Left lobe of liver (tissue), 2 donors: ENCODE measurements at places on chromosomes 5 and 9. TPM values are rescaled to one million over a fixed set of nuclear protein-coding genes. Genes with fewer than 3 reads are reported as not detected.

The LCN15 gene
- not detected for total RNA-seq

DNA sequence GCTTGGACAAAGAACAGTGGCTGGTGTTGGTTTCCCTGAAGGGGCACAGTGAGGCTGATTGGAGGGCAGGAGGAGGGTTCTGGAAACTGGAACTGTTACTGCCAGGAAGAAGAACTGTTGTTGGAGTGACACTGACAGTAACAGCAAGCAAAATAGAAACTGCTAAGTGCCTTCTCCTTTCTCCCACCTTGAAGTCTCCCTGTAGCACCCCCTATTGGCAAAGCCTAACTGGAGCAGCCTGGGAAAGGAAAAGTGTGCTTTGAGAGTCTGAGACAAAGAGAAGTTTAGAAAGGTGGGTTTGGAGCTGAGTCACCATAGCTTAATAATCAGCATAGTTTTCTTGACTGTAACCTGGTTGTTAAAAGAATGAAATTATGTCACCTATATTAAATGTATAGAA is 2.5 kb upstream of the TMEM174 start:
- no peak for DNase-seq

- DNase-seq: no peak
Measured at GRCh38 chr5:23072179-23072578, 219.0 kb upstream of the CDH12 start.

DNA sequence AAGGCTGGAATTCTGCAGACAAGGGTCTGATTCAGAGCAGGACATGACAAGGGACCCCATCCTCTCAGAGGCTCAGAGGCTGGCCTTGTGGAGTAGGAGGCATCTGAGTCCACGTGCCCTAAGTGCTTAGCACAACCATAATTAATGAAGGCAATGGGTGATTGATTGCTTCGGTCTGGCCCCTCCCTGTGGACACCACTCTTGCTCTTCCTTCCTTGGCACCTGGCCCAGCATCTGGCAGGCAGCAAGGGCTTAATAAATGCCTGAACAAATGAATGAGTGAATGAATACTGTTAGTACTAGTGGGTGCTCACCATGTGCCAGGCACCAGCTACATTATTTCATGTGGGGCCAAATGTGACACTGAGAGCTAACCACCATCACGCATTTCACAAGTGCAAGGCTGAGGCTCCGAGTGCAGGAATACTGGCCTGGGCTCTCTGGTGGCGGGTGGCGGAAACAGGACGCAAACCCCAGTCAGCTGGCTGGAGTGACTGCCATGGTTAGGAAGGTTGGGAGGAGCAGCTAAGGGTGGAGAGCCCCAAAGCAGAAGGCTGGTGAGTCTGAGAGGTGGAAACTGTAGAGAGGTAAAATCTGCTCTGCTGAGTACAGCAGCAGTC is 53.6 kb downstream of the ASS1 start:
- DNase-seq: peak; percentile 76

DNA sequence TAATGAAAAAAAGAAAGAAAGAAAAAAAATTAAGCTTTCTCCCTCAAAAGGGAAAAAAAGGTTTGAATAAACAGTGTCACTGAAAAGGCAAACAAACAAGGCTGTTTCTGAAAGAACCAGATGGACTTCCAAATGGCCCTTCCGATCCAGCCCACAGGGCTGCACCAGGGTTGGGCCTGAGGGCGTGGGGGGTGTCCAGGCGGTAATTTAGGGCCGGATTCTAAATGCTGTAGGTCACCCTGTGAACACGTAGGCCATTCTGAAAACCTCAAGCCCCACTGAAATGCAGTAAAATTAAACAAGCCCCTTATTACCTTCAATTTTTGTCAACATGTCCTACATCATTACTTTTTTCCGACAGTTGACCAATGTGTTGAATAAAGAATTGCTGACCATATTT is 132.1 kb downstream of the HSD17B3 start:
- DNase-seq: no peak

- no peak for DNase-seq
Measured at GRCh38 chr9:90301277-90301653, 341.4 kb downstream of the DIRAS2 start.

DNA sequence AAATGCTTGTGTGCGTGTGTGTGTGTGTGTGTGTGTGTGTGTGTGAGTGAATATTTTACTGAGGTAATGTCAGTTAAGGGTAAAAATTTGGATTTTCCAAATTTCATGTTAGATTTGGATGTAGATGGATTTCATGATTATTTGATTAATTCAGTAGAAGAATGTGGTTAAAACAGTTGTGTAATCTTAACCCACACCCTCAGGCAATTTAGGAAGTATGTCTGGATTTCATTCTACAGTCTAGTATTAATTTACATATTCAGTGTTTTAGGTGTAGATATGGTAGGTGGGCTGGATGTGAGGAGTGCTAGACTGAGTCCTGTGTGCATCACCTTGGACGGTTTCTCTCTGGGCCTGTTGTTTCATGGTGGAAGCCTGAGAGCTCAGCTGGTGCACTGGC is 99.1 kb upstream of the CKMT2 start:
- no peak for DNase-seq
